Stimulated activated CD4-positive, alpha-beta T cell treated with anti-CD3 and anti-CD28 coated beads, Interleukin-1b, Interleukin-23, amount 100 ng/mL, for 24 hours (primary cell): ENCODE measurements at places on chromosomes 5 and 9.

DNA sequence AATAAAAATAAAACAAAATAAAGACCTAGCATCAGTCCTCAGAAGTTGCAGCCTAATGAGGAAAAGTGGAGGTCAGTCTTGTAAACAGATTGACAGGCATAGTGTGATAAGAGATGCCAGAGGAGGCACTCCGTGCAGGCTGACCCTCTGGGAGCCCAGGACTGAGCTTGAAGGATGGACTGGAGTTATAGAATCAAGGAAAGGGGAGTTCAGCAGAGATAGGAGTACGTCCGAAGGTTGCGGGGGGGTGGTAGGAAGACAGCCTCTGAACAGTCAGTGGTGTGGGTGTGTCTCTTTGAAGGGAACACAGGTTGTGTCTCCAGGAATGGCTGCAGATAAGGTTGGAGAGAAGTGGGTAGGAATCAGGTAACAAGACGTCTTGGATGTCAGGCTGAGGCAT, 126.1 kb upstream of the CPEB4 start:
- no peak for DNase-seq

DNA sequence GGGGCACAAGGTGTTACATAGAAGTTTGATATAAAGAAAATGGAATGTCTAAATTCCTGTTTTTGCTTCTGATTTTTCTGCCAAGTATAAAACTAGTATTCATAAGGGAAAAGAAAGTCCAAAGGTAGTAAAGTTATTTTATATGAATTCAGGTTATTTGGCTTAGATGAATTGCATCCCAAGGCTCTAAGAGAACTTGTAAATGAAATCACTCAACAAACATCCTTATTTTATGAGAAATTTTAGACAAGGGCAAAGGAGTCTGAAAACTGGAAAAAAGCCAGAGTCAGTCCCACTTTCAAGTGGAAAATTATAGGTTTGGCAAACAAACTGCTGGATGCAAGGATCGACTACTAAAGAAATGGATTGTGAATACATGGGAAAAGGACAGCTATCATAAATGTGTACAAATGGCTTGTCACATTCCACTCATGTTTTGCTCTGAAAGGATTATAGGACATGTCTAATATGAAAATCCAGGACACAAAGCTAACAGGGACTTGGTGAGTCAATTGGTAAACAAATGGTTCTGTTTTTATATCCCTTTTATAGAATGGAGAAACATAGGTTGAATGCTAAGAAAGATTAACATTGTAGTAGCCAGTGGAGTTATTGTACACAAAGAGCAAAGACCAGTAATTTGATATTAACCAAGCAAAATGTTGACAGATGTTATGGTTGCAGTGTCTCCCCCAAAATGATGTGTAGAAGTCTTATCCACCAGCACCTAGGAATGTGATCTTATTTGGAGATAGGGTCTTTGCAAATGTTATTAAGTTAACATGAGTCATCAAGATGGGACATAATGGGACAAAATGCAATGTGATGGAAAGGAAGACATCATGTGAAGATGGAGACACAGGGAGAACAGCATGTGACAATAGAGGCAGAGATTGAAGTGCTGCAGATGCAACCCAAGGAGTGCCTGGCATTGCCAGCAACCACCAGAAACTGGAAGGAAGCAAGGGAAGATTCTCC, 495.7 kb downstream of the TLE1 start:
- DNase-seq = no peak

DNA sequence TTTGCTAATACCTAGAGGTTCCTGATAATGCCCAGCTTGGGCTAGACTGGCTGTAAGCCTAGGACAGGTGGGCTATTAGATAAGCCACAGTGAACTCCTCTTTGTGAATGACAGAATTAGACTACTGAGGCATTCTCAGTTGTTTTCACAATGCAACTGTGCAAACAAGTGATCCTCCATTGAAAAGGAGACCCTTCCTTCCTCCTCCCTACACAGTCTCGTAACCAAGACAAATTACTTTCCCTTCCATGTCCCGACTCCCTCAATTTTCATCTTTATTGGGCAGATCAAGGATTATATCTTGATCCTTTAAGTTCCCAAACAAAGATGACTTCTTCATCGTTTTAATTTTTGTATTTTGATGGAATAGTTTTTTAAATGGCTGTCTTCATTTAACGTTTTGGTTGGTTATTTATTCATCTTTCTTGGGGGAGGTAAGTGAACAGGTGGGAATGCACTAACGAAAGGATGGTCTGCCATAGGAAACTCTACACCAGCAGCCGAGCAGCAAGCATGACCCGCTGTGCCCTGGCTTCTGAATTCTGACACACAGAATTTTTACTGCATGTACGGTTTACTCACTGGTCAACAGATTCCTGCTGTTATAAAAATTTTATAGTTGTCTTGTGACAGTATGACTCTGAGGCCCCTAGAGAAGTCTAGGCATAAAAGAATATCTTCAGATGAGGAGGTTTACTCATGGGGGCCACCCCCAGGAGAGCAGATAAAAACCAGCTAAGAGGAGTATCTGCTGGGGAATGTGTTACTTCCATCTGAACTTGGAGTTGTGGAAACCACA, 137.5 kb upstream of the TUT7 start:
- no peak for DNase-seq

DNA sequence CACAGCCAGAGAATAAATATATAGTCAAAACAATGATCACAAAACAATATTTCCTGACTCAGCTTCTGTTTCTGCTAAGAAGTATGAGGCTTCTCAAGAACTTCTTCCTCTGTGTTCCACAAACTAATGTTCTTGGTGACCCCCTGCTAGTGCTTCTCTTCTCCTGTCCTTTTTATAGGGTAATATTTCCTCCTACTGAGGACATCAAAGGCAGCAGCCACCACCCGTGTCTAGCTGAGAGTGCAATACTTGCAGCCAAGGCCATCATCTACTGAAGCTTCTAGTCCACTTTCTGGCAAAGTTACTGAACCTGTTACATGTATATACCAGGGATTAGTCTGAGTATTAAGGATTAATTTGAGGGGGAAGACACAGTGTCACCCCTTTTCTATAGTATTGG, 83.7 kb upstream of the SLC12A2 start:
- DNase-seq = no peak

GRCh38 chr5:399296-400281, 43.4 kb upstream of the EXOC3 start:
- DNase-seq = peak; percentile 41

GRCh38 chr9:83141887-83142286, 78.9 kb upstream of the RASEF start:
- no peak for DNase-seq

GRCh38 chr5:73997960-73998359, 372.0 kb downstream of the ARHGEF28 start:
- no peak for DNase-seq

DNA sequence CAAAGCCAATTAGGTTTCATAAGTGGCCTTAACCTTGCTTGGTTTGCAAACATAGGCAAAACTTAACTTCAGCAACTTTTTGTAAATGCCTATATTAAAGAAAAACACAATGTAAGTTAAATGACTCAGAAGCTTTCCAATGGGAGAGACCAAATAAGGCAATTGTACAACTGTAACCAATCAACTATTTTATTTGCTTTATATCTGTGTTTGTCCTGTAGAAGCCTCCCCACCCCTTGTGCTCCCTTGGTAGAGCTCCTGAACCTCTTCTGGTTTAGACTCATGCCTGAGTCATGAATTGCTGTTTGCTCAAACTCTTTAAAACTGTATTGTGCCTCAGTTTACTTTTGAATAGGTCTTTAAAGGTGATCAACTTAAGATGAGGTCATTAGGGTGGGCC, 3.0 kb upstream of the C1QTNF3 start:
- DNase-seq = no peak

- DNase-seq = no peak
Measured at GRCh38 chr5:40653221-40654022, 26.3 kb upstream of the PTGER4 start.

DNA sequence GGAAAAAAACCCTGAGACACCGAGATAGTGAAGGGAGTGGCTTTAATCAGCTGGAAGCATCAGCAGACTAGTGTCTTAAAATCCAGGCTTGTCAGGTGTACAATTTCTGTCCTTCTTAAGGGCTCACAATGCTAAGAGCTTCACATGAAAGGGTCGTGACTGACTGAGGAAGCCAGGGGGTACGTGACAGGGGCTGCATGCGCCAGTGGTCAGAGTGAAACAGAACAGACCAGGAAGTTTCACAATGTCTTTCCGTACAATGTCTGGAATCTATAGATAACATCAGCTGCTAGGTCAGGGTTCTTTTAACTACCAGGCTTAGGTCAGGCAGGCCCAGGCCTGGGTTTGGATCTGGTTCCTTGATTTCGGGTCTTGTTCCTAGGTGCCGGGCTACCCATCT, 253.0 kb downstream of the CDH10 start:
- DNase-seq = no peak

- DNase-seq = no peak
Measured at GRCh38 chr9:93080406-93080805, 15.6 kb upstream of the CARD19 start.

DNA sequence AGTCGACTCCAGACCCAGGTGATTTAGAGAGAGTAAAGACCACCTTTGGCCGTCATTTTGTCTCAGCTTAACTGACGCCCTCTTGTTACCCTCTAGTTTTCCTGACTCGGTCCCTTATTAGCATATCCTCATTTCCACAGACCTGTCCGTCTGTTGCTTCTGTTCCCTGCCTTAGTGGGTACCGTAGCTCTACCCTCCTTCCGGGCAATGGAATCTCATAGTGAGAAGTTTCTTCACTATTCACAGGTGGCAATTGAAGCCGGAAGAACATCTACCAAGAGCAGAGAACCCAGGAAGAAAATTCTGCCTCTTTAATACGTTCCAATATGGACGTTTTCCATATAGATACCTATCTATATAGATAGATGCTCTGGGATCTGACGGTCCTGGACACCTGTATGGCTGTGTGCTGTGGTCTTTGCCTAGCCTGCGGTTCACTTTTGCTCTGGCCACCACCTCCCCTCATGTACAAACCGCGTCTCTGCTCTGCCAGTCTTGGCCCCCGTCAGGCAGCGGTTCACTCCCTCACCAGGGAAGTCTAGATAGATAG, 652 bp upstream of the TMEM161B start:
- no peak for DNase-seq

GRCh38 chr5:145221416-145221815, 613.7 kb downstream of the PRELID2 start:
- DNase-seq = no peak
